NK-92 treated with Interleukin-12 subunit alpha and Interleukin-12 subunit beta, amount 100 ng/mL, for 24 hours (cell line): ENCODE measurements at places on chromosomes 16 and 17.

DNA sequence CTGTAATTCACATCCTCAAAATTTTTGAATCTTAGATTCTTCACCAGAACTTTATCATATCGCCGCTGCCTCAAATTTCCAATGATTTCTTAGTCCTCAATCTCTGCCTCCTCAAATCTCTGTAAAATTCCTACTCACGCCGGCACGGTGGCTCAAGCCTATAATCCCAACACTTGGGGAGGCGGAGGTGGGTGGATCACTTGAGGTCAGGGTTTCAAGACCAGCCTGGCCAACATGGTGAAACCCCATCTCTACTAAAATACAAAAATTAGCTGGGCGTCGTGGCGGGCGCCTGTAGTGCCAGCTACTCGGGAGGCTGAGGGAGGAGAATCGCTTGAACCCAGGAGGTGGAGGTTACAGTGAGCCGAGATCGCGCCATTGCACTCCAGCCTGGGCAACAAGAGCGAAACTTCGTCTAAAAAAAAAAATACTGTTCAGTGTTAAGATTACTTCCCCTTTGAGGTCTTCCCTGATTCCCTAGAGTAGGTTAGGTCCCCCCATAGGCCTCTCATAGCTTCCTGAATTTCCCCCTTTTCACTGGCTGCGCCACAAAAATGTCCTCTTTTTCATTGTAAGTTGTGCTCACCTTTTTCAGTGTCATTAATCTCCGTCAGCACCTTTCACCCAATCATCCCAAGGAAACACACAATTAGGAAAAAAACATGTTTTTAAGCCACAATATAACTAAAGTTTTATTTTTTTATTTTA lies 919 bp upstream of the CBX1 start:
- no peak for DNase-seq

GRCh38 chr17:28763137-28763799 lies 19.5 kb downstream of the TRAF4 start:
- DNase-seq, result no peak

GRCh38 chr17:16443511-16444257 lies 28.3 kb downstream of the TRPV2 start:
- no peak for DNase-seq

DNA sequence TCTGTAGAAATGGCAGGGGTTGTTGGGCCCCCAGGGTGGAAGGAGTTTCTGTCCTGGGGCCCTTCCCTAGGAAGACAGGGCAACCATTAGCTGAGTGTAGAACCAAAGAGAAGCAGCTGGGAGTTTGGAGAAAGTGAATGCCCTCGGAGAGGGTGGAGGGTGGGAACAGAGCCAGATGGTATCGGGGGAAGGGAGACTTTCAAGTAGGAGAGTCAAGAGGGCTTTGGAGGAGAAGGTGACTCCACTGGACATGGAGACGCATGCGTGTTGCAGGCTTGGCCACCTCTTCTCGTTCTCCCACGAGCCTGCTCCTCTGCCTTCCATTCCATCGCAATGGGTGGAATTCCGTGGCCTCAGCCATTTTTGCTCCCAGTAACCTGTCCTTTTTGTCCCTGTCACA lies 19.4 kb downstream of the SLC47A1 start:
- DNase-seq, result no peak

DNA sequence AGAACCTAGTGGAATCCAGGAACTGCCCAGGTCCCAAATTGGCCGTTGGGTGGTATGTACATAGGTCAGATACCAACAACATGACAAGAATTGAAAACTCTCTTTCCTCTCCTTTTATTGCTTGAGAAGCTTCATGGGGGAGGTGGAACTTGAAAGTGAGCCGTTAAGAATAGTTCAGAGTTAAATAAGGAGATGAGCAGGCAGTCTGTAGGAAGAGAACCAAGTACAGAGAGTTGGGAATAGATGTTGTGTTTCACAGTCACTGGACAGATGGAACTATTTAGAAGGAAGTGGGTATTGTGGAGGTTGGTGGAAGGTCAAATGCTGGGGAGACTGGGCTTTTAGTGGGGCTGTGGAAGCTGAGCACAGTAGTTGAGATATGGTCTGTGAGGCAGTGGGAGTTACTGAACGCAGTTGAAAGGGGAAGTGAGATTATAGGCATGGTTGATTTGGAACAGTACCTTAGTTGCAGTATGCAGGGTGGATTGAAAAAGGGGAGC lies 26.4 kb downstream of the ARHGAP44 start:
- no peak for DNase-seq

GRCh38 chr17:59853168-59853918 lies 39.4 kb downstream of the TUBD1 start:
- peak; percentile 14 for DNase-seq

DNA sequence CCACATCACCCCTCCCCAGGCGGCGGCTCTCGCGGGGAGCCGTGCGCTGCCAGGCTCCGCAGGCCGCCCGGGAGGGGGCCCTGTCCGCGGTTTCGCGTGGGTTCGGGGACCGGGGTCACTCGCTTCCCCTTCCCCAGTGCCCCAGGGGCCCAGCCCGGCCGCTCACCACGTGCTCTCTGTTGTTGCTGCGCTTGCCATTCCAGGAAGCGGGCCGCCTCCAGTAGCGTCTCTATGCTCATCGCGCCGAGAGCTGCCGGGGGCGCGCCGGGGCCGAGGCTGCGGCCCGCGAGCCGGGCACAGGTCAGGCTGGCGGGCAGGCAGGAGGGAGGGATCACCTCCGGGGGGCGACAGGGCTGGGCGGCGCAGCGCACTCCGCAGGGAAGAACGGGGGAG lies 390 bp downstream of the MNT start:
- DNase-seq, result peak; percentile 27

- DNase-seq, result no peak
Measured at GRCh38 chr17:60901806-60902205, 224.2 kb downstream of the BCAS3 start.

DNA sequence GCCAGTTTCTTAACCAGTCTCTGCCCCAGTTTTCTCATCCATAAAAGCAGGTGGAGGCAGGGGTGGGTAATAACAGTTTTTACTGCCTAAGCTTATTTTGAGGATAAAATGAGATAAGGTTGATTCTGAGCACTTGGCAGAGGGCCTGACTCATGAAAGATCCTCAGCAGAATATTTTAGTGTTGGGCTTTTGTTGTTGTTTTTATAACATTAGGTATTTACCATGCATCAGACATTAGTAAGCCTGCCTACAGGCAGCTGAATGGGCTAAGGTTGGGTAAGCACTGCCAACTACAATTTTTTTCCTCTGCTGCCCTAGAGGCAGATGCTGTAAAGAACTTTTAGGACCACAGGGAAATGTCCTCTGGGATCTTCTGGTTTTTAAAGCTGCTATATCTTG lies 43.1 kb downstream of the SCNN1G start:
- DNase-seq, result no peak

DNA sequence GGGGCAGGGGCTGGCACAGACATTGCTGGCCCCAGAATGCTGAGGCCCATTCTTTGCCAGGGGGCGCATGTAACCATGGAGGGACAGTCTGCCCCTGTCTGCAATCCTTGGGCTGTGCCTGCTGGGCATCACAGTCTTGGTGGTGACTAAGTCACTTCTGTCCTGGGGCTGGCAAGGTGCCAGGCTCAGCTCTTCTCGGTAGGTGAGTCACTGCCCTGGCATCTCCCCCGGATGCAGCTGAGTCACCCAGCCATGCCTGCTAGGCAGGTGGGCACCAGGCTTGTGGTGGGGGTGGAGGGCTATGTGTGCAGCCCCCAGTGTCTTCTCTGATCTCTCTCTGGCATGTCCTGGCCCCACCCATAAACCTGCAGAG lies 5.6 kb downstream of the RARA start:
- DNase-seq, result no peak

- DNase-seq, result no peak
Measured at GRCh38 chr16:85093705-85094104, 18.6 kb downstream of the CIBAR2 start.

GRCh38 chr17:50036455-50037261 lies 19.3 kb upstream of the ITGA3 start:
- no peak for DNase-seq

- DNase-seq, result no peak
Measured at GRCh38 chr17:1315891-1316403, 36.5 kb downstream of the TRARG1 start.

GRCh38 chr17:16999931-17000625 lies 28.2 kb upstream of the TNFRSF13B start:
- no peak for DNase-seq

DNA sequence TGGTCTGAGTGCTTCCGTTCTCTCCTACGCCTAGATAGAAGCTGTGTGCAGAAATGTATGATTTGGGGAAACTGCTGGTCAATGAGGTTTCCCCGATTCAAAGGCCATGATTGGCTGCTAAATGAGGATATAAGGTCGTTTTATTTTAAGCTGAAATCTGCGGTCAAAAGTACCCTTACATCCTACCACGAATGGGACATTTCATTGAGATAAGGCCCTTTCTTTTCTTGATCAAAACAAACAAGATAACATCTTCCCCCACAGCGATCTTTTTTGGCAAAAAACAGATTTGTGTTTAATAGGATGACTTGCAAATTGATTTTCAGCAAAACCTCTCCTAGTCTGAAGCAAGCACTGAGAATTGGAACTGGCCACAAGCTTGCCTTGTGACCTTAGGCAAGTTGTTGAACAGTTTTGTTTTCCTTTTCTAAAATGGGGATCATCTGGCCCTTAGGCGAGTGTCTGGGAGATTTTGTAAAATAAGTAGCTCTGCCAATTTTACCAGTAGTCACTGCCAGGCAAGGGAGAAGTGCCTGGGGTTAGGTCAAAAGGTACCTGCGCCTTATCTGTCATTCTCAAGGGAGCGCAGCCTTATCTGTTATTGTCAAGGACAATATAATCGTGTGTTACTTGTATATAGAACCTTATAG lies 635 bp downstream of the SCPEP1 start:
- DNase-seq, result no peak

GRCh38 chr16:81604960-81605383 lies 160.4 kb downstream of the CMIP start:
- DNase-seq, result no peak

GRCh38 chr17:28726226-28726626 lies at the start of gene TLCD1:
Gene TLCD1, minus strand, starts transcription at chr17:28726233. Its CDS starts 136 bp downstream, at chr17:28726097.
- DNase-seq, result peak; percentile 69

DNA sequence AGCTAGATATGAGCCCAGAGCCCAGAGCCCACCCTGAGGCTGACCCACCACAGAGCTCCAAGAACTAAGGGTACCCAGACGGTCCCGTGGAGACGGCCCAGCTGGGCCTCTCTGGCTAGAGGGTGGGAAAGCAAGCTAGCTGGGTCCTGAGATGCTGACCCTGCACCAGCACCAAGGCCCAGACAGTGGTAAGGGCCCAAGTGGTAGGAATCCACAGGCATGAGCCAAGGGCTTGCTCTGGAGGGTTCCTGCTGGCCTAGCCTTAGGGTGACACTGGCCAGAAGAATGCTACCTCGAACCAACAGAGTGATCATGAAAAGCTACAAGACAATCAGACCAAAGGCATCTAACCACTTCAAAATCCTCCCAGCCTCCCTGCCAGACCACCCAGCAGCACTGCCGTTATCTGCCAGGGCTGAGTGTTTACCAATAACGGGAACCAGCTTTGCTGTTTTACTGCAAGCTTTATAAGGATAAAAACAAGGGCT lies 13.2 kb downstream of the HIC1 start:
- no peak for DNase-seq

DNA sequence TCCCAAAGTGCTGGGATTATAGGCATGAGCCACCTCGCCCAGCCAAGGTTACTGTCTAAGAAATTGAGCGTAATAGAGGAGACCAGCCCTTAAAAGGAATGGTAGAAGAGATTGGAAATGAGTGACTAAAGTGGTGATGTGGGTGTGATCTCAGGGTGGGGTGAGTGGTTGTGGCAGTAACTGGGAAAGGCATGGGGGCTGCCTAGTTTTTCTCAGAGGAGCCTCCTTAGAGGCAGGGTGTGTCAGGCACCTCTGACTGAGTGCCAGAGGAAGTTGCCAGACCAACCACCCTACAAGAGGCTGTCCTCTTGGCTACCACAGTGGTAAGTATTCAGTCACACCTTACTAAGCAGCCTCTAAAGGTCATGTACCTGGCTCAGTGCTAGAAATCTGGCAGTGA lies 8.9 kb downstream of the DUS2 start:
- DNase-seq, result peak; percentile 13

DNA sequence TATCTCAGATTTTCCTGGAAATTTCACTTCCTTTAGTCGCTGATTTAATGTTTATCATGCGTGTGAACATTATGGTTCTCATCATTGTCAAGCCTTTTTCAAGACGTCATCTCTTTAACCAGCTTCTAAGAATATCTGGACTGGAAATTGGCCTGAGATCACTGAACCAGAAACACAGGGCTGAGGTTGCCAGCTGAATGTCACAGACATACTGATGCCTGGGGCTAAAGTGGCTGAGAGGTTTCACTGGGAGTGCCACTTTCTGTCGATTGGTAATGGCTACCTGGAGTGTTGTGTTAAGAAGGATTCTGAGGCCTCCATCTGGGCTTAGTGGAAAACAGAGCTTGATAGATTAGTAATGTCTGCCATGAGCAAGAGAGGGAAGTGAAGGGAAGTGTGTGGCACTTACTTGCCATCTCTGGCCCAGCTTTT lies 54.2 kb downstream of the CRISPLD2 start:
- no peak for DNase-seq

GRCh38 chr16:27869411-27869810 lies 194.1 kb downstream of the GSG1L start:
- DNase-seq, result no peak
